ENCODE measurements at places on chromosomes 7 and 10. TPM values are rescaled to one million over a fixed set of nuclear protein-coding genes. Genes with fewer than 3 reads are reported as not detected.

DNA sequence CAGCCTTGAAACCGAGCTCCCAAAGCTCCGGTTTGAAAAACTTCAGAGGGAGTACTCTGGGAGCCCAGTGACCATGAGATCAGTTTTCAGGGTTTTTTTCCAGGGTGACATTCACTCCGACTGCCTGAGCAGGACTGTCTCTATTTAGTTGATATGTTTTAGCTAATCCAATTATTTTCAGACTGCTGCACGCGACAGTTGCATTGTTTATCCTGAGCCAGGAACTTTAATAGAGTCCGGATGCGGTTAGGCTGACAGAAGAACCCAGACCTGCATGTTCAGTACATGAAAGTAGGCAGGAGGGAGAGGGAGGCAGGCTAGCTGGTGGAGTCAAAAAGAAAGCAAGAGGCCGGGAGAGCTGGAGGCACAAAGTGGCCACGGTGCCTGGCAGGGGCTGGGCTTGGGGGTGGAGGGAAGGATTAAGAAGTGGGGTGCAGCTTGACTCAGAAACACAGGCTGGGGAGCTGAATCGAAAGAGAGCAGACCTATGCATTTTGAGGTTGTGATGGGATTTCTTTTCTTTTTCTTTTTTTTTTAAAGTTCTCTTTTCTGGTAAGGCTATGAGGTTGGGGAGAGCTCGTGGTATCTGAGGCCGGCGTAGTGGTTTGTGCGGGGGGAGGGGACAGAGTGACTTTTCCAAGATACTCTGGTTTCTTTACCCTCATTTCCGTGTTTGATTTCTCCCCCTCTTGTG, 5.7 kb downstream of the GATA3 start:
- DNase-seq: no peak

GRCh38 chr10:71214641-71215559, 2.5 kb downstream of the UNC5B start:
- no peak for DNase-seq

DNA sequence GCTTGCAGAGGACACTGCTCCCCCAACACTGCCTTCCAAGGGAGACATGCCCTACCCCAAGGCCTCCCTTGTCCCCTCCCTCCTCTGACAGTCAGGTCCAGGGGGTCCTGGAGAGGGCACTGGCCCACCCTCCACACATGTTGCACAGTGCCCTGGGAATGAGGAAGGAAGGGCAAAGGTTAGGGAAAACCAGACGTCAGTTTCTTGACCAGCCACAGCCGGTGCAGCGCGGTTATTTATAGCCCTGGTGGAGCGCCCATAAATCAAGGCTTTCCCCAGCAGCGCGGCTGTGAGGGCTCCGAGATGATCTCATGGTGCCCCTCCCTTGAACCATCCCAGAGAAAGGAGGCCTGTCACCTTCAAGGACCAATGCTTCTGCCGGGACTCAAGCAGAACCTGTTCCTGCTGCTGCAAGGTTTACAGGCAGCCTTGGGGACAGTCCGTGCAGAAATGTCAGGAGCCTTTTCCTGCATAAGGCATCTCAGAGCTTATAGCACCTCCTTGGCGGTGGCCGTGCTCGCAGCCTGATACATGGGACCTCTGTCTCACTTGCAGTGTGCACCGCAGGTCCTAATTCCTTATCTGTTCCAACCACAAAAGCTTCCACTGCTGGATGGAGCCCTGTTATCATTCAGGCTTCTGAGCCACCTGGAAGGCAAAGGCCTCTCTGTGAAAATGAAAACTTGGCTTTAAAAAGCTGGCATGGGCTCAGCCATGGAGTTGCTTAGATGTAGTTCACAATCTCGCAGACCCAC, 127.3 kb downstream of the LHPP start:
- no peak for DNase-seq

GRCh38 chr7:143222782-143223181, 945 bp downstream of the TAS2R40 start:
- DNase-seq: no peak

- DNase-seq: no peak
Observed at GRCh38 chr7:16028103-16028502, 341.6 kb upstream of the MEOX2 start.

- DNase-seq: no peak
Observed at GRCh38 chr10:106474876-106475275, 689.6 kb downstream of the SORCS1 start.

- DNase-seq: no peak
Observed at GRCh38 chr7:153682628-153683027, 369.6 kb upstream of the DPP6 start.

GRCh38 chr10:110376021-110376766, 71.5 kb upstream of the SMNDC1 start:
- no peak for DNase-seq

Gene ZDHHC6
- 39.4 TPM for total RNA-seq

DNA sequence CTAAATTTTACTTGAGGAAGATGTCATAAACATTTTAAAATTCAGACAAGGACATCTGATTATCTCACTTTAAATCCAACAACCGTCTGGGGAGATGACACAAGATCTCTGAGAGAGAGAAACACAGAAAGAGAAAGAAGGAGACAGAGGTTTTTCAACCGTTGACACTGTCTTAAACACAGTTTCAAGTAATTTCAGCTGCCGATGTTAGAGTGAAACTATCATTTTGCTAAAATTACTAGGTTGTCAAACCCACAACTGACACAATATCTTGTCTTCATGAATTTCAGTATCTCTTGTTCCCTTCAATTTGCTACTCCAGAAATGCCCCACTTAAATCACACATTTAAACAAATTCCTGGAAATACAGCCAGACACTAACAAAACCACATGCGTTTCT, 174.8 kb downstream of the RAPGEF5 start:
- DNase-seq: no peak

DNA sequence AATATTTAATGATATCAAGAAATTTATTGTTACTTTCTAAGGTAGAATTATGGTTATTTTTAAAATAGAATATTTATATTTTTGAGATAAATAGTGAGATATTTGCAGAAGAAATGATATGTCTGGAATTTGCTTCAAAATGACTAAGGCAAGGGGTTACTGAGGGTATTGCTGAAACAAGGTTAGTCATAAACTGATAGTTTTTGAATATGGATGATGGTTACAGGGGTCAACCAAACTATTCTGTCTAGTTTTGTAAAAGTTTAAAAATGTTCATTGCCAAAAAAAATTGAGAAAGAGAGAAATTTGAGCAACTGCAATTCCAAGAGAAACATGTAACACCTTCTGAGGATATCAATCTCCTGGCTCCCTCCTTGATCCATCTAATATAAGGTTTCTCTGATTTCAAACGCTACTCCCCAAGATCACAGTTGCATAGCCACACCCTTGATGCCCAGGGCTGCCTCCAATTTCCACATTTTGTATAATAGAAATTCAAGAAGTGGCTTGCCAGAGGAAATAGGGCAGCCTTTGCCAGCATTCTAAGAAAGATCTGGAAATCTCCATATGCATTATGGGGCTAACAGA, 159.4 kb upstream of the NAMPT start:
- DNase-seq: no peak

DNA sequence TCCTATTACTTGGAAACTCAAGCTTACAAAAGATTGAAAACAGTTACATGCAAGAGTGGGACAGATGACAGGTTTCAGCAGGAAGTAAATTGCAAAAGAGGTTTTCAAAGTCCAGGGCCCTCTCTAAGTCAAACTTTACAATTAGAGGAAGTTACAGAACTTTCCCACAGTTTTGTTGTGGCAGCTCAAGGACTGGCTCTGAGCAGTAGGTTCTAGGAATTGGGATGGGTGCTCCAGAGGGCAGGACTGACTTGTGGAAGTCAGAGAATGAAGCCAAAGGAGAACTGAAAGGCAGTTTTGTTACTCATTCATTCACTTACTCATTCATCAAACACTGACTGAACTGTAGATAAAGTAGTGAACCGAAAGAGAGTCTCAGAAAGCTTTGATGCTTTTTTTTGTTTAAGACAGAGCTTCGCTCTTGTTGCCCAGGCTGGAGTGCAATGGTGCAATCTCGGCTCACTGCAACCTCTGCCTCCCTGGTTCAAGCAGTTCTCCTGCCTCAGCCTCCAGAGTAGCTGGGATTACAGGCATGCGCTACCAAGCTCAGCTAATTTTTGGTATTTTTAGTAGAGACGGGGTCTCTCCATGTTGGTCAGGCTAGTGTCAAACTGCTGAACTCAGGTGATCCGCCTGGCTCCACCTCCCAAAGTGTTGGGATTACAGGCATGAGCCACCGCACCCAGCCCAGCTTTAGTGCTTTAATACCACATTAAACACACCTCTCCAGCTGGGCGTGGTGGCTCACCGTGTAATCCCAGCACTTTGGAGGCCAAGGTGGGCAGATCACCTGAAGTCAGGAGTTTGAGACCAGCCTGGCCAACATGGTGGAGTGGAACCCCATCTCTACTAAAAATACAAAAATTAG, 66.8 kb upstream of the CCNJ start:
- DNase-seq: no peak

Gene C7orf57
- 2.0 TPM for total RNA-seq

All from T-cell (primary cell).